ENCODE measurements at places on chromosomes 2 and 18.

GRCh38 chr2:79831961-79832360, 319.1 kb downstream of the CTNNA2 start:
- DNase-seq, result no peak

DNA sequence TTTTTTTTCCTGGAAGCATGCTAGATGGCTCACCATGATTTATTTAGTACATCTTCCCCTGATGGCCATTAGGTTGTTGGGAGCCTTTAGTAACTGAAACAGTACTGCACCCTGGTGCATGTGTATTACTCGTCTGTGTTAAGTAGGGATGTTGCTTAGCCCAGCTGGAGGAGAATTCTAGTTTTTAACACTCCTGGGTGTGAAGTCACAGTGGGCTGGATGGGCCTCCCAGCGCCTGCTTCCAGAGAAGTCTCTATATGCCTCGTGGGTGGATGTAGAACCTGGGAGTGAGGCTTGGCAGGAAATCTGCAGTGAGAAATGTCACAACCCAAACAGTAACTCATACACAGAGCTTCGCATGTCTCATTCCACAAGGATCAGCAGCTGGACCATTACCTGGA, 28.9 kb upstream of the NT5DC4 start:
- DNase-seq, result no peak

DNA sequence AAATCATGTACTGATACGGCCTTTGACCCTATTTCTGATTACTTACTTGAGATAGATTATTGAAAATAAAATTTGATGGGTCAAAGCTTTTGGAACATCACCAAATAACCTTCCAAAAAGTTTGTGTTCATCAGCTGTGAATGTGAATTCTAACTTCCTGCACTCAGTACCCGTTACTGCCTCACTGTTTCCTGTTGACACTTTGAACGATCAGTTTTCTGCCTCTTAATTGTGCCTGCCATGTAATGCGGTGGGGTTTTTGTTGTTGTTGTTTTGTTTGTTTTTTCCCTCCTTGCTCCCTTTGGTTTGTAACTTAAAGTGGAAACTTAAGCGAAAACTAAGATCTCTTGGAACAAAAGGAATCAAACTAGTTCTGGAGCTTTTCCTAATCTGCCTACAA, 18.9 kb downstream of the ATG16L1 start:
- no peak for DNase-seq

- DNase-seq, result no peak
These were observed 81.0 kb upstream of the SALL3 start for GRCh38 chr18:78898635-78899034.

- no peak for DNase-seq
These were observed 1287.3 kb downstream of the CNTNAP5 start for GRCh38 chr2:125312342-125312741.

- DNase-seq, result no peak
These were observed 19.7 kb upstream of the SFXN5 start for GRCh38 chr2:73091164-73091563.

- DNase-seq, result no peak
These were observed 44.5 kb downstream of the SH3BP4 start for GRCh38 chr2:234996069-234996940.

GRCh38 chr2:111698089-111698488, 185.9 kb downstream of the ANAPC1 start:
- DNase-seq, result no peak

- DNase-seq, result peak; percentile 72
These were observed 55.3 kb downstream of the HS1BP3 start for GRCh38 chr2:20595439-20596192.

- no peak for DNase-seq
These were observed 87.2 kb upstream of the ZNF532 start for GRCh38 chr18:58777471-58777870.

DNA sequence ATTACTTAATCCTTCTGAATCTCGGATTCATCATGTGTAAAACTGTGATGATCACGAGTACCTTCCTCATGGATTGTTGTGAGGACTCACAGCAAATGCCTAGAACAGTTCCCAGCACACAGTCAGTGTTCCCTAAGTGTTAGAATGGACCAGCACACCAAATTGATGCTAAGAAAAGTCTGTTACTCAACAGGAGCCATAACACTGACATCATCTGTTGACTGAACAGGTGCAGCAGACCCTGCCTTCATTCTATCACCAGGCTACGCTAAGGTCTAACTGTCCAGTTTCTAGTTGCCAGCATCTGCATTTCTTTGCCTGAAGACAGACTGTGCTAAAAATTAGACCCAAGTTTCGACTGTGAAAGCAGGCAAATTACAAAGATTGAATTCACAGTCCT, 18.6 kb downstream of the DTNB start:
- DNase-seq, result no peak

DNA sequence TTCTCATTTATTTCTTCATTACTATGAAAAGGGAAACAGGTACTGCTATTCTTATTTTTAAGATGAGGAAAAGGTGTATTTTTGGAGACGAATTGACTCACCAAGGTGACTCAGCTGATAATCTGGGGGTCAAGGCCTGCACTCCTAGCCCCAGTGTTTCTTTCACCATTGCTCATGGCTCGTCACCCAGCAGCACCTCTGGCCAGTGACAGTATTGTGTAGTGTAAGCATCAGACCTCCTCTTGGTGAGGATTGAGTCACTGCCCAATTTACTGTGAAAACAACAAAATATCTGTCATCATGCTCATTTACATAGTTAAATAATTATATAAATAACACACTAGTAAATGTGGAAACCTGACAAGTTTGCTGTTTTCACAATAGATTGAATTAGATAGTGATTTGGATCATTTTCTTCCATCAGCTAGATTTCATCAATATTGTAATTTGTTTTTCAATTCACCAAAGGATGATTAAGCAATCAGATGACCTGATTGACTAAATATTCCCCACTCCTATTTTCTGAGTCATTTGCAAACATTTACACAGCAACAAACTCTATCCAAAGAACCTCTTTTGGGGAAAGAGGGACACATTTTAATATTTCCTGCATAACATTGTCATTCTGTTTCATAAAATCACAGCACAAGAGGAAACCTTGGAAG, 492.8 kb upstream of the RAB12 start:
- no peak for DNase-seq

DNA sequence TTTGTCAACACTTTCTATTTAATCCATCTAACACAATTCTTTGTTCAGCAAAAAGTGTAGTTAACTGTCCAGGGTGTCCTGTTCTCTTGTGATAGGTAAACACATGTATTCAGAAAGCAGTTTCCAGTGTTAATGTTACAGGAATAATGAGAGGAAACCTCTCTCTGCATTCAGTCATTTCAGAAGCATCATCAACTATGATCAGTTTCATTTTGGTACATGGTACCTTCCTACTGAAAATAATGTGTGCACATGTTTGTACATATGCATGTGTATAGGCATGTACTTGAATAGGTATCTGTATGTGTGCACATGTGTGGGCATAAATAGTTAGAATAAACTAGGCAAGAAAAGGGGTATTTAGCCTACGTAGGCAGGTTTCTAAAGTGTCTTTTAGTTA, 16.6 kb downstream of the EFEMP1 start:
- DNase-seq, result no peak

GRCh38 chr18:13388586-13389490, 170.3 kb downstream of the LDLRAD4 start:
- DNase-seq, result no peak

- DNase-seq, result no peak
These were observed 98.5 kb upstream of the CD226 start for GRCh38 chr18:70046207-70046606.

DNA sequence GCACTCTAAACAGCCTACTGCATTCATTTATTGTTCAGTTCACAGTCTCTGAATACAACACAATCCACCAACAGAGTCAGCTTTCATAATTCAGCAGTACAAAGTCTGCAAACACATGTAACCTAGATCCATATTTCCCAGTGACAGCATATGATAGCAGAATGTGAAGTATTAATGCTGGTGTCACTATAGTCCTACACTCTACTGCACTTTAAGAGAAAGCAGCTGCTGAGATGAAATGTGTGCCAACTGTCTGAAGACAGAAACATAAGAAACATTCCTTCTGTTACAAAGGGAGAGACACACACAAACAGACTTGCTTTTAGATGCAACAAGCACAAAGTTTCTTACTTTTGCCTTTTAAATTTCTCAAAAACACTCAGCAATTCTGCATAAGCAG, 441.8 kb downstream of the ZEB2 start:
- no peak for DNase-seq

GRCh38 chr2:222960126-222960525, 91.9 kb upstream of the KCNE4 start:
- DNase-seq, result no peak

DNA sequence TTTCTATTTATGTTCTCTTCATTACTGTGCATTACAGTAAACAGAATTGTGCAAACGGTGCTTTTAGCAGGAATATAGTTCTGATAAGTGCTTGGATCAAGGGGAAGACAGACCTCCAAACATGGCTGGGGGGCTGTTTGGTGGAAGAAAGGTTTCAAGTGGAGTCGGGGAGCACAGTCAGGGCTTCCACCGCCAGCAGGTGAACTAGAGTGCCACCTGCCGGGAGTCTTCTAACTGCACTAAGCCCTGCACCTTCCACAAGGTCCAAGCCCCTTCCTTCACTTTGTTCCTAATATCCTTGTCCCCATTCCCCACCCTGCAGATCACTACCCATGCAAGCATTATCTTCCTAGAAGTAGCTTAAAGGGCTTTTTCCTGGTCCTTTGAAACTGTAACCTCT, 11.1 kb downstream of the ONECUT2 start:
- DNase-seq, result peak; percentile 74

- DNase-seq, result no peak
These were observed 103.1 kb downstream of the CERS6 start for GRCh38 chr2:168559187-168559586.

DNA sequence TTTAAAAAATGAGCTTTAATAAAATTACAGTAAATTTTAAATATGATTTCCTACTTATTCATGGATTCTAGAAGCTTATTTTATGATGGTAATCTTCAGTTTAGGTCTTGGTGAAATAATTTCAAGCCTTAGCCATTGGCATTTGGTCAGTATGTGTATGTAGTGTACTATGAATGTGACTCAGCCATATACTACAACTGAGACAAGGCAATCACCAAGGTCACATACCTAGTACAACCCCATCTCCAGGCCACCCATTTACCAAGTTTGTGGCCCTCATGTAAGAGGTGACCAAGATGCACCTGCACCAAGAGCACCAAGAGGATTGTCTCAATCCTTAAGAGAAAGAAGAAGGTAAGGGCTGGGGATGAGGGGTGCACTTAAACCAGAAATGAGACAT, 54.8 kb upstream of the FRZB start:
- no peak for DNase-seq

- DNase-seq, result no peak
These were observed 27.1 kb downstream of the VPS54 start for GRCh38 chr2:63992061-63992685.

DNA sequence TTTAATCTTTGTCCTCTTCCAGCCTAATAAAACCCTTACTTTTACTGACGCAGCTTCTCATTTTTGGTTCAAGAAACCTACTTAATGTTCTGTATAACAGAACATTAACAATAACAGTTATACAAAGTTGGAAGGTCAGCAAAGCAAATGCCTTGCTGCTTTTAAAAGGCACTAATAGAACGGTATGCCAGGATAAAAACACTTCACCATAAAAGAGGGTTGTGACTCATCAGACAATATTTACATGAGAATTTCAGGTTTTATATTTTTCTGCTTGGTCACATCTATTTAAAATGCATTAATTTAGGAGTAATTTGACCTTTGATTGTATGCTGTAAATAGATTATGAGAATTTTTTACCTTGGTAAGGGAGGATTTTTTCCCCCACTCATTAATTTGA, 3.0 kb downstream of the KLHL41 start:
- DNase-seq, result no peak

DNA sequence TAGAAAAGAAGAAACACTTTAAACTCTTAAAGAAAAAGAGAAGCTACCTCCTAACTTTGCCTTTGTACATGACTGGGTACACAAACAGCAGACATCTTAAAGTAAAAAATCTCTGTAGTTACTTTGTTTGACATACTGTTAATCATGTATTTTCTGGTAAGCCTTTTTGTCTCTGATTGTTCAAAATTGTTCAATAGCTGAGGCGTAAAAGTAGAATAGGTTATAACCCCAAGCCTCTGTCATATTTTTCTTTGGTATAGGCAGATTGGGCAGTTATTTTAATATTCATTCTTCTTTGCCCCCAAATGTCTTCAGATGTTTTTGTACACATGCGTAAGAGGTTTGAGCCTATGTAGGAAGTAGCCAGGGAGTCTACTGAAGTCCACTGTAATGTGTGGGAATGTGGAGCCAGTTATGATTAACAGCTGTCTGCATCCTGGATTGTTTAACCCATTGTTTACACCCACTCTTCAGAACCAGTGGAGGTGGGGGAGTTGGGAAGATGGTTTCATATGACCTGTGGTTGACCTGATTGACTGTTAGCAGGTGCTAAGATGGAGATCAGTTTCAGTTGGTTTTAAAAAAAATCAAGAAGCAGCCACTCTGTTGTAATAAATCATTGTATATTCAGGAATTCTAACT, 150.5 kb downstream of the TANC1 start:
- DNase-seq, result no peak

DNA sequence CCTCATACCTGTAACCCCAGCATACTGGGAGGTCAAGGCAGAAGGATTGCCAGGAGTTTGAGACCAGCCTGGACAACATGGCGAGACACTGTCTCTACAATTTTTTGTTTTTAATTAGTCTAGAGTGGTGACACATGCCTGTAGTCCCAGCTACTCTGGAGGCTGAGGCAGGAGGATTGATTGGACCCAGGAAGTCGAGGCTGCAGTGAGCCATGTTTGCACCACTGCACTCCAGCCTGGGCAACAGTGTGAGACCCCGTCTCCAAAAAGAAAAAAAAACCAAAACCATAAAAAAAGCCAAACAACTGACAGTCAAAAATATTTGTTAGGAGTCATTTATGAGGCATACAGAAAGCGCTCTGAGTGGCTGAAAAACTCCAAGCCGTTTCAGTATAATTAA, 95.5 kb downstream of the KCTD18 start:
- DNase-seq, result no peak

- DNase-seq, result no peak
These were observed 20.5 kb downstream of the TYMS start for GRCh38 chr18:677951-678381.

DNA sequence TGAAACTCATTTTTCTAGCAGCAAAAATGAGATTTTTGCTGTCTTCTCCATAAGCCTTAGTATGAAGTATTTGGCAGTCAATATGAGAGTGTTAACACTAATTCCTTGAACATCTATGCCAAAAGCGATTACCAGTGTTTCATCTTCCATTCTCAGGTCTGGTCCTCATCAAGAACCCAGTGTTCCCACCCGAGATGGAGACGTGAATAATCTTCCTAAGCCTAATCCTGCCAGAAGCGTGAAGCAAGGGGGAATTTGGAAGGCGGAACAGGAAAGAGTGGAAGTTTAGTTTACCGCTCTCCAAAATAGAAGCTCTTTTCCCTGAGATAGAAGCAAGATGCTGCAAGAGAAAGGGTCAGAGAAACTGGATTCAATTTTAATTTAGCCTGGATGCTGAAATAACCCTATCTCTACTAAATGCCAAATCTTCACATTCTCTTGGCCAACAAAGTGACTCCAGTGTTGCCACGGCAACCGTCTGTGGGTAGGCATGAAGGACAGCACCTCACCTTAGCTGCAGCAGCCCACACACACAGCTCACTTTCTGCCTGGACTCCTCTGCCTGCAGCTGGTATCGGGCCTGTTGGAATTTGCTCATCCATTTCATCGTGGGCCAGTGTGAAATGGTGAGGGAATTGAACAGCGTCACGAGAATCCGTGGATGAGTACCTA, 711.1 kb downstream of the CBLN2 start:
- no peak for DNase-seq
